ENCODE measurements at places on chromosomes 11 and 22.

DNA sequence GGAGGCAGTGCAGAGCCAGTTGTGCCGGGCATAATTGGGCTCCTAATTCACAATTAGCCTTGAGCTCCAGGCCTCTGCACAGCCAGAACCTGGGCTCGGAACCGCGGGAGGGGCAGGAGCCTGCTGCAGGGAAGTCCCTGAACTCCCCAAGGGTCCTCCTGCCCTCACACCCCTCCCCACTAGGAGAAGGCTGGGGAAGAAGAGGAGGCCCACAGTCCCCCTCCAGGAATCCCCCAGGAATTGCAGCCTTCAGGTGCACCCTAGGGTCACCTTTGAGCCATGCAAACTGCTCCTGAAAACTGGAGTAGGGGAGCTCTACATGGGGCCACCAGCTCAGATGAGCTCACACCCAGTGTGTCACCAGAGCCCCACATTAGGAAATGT is 93.8 kb upstream of the LMO1 start:
- no peak for DNase-seq

DNA sequence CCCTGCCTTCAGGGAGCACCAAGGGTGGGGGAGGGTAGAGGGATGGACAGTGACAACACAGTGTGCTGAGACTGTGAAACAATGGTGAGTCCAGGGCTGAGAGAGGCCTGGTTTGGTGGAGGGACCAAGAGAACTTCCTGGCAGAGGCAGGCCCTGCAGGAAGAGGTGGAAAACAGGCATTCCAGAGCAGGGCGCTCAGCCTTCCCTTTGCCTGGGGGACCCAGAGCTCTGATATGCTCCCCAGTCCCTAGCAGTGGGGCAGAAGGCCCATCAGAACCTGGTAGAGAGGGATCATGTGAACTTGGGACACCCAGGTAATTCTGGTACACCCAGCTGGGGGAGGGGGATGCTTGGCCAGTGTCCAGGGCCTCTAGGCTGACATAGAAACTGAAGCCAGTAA is 17.2 kb upstream of the UVRAG start:
- no peak for DNase-seq

DNA sequence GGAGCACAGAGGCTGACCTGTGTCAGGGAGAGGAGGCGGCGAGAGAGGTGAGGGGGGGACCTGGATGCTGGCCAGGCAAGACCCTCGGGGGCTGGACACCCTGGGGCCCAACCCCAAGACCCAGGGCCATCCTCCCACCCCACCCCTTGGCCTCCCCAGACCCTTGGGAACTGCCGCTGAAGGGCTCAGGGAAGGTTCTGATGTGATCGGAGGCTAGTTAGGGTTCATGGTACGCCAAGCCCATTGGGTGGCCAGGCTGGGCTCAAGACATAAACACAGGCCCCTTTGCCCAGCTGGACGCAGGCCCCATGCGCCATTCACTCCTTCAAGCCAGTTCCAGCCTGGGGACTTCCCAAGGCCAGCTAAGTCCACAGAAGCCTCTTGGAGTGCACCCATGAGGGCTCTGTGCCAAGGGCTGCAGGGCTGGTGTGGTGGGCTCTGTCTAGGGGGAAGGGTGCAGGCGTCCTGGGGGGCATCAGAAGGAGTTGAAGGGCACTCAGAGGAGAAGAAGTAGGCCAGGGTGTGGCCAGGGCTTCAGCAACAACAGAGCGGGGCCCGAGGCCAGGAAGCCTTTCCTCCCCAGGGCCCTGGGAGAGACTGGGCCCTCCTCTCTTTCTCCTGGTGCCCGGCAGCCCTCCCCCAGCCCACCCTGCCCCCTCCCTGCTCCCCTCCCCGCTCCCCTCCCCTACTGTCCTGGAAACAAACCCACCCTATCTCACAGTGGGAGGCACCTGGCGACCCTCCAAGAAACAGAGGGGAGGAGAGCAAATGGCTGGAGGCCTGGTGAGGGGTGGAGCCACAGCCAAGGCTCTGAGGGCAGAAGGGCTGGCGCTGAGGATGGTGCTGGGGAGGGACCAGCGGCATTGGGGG is 12.9 kb downstream of the TSPAN32 start:
- DNase-seq = no peak

- no peak for DNase-seq
Observed at GRCh38 chr11:65606876-65607613, 7.0 kb downstream of the MAP3K11 start.

DNA sequence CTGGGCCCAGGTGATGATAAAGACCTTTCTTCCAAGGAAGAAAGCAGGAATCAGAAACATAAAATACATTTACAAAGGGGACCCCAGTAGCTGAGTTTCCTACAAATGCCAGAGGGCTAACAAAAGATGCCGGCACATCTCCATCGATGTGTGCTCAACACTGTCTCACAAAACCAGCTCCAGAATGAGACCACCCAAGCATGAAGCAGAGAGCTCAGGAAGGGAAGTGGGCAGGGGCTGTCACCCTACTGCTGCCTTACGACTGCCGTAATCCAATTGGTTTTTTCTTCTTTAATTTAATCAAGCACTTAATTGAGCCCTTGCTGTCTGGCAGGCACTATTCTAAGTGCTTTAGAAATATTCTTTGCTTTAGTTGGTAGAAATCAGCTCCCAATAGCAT is 26.1 kb downstream of the SMCO4 start:
- DNase-seq = no peak

DNA sequence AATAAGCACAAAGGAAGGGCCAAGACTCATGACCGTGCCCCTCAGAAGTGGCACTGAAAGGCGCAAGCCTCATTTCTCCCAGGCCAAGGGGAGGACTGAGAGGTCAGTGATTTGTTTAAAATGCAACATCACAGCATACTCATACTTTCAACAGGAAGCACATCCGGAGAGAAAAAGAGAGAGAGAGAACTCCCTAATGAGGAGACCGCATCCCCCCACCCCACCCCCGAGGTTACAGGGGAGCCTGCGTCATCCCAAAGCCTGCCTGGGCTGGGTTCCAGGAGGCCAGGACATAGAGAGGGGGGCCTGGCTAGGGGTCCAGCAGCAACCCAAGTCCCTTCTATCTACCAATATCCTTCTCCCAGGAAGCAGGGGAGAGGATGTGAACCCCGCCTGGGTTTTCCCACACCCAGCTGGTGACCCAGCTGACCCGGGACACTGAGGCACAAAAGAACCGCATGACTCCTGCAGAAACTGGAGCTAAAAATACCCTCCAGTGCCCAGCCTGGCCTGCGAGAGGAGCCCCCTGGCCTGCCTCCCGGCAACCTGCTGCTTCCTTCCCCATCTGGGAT is 3.8 kb downstream of the CSNK1E start:
- DNase-seq = peak; percentile 35

DNA sequence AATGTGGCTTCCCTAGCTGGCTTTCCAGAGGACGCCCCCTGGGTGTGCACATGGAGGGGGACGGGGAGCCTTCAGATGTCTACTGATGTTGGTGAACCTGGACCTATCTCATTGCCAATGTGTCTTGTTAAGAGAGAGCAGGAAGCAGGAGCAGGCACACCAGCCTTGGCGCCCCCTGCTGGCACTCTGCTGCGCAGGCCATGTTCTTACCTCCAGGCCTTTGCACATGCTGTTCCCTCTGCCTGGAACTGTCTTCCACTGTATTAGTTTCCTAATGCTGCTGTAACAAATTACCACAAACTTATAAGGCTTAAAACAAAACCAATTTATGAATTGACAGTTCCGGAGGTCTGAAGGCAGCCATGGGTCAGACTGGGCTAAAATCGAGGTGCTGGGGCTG is 23.6 kb upstream of the MN1 start:
- no peak for DNase-seq

DNA sequence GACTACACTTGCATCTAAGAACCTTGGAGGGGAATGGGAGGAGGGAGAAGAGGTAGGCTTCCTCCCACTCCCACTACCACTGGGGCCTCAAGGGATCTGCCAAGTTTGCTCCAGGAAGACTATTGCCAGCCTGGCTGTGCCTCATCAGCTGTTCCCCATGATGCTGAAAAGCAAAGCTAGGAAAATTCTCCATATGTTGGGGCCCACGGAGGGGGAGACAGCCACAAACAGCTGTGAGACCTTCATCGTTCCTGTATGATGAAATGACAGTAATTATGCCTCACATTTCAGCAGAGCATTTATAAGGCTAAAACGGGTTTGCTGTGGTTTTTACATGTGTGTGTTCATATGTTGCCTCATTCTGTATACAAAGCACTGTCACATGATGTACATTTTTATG is 6.7 kb downstream of the DSCAML1 start:
- DNase-seq = no peak

DNA sequence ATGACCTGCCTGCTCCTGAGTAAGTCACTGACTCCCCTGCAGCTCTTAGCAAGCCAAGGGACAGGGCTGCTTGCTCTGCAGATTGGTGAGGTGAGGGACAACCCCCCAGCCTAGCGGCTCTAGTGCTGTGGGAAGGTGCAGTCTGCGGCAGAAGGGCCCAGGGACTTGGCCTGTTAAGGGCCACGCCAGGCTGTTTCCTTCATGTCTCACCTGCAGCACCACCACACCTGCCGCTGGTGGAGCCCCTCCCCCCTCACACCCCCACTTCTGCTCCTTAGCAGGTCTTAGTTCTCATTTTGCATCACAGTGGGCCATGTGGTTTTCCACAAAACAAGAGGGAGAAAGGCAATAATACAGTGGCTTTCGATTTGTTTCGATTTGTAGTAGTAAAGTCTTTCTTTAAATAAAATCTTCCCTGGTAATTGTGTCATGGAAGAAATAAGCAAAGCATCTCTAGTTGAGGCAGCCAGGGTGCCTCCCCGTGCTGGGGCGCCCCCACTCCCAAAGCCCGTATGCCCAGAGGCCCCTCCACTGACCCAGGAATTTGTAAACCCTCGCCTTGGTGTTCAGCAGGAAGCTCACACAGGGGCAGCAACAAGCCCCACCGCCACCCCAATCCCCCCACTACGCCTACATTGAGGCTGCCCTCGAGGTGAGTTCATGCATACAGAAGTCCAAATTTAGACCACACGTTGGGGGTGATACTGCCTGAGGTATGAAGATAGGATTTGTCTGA is 86.5 kb upstream of the CLDN5 start:
- DNase-seq = no peak

DNA sequence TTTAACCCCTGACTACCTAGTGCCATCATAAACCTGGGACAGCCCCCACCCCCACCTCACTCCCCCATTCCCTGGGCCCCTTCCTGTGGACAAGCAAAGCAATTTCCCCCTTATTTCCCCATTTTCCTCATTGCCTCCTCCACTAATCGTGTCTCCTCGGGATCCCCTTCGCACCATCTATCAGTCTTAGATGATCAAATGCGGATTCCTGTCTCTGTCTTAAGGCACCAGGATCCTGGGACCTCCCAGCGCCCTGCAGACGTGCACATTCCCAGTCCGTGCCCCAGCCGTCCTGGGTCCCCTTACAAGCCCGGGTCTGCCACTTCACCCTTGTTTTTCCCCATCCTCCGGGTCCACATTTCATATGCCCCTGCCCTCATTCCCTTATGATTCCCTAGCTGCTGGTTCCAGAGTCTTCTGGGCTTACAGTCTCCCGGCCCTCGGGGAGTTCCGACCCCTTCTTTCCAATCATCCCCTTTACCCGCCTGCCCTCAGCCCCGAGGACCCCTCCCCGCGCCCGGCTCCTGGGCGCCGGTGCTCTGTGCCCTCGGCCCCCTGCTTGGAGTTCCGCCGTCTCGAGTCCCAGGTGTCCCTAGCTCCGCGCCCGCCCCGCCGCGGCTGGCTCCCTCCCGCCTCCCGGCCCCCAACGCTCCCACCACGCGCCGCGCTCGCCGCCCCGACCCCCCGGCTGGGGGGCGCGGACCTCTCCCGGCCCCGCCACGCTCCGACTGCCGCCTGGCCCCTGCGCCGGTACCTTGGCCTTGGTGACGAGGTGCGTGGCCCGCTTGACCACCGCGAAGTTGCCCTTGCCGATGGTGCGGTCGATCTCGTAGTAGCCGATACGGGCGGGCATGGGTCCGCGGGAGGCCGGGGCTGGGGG is 599 bp downstream of the SIK3 start:
- DNase-seq = no peak

DNA sequence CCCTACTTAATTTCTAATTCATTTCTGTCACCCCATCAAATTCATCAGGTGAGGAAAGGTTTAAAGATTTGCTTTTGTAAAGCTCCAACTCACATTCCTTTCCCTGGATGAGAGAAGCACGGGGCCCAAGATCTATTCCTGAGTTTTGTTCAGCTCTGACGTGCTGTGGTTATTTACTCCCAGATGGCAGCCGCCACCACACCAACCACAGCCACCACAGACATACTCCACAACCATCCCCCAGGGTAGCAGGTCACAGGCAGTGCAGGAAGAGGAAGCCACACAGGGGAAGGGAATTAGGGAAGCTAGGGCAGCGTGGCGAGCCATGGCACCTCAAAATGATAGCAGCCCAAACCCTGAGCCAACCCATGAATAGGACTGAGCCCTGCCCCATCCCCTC is 63.5 kb upstream of the CSNK2A3 start:
- DNase-seq = no peak

Measured in GM12878 (cell line).